ENCODE measurements at places on chromosomes 2 and 18.

DNA sequence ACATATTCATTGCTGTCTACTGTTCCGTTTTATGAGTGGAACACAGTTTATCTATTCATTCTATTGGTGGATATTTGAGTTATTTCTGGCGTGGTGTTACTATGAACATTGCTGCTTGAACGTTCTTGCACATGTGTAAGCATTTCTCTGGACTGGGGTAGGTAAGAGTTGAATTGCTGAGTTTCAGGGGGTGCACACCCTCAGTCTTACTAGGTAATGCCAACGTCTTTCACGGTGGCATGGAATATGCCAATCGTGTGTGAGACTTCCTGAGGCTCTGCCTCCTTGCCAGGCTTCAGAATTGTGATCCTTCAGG lies 56.4 kb upstream of the TXNDC2 start:
- no peak for DNase-seq

DNA sequence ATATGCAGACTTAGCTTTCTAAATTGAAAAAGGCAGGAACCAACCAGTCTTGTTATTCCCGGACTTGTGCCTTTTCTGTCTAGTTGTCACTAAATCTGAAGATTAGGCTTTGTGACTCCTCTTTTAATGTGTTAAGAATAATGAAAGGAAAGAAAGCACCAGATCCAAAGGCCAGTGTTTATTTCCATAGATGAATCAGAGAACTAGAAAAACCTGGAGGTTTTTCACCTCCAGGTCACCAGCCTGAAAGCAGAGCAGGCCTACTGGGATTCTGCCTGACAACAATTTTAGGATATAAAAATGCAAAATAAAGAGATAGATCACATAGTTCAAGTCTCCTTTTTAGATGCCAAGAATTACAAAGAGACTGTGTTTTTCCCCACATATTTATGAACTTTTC lies 160.4 kb downstream of the GULP1 start:
- DNase-seq, result no peak

DNA sequence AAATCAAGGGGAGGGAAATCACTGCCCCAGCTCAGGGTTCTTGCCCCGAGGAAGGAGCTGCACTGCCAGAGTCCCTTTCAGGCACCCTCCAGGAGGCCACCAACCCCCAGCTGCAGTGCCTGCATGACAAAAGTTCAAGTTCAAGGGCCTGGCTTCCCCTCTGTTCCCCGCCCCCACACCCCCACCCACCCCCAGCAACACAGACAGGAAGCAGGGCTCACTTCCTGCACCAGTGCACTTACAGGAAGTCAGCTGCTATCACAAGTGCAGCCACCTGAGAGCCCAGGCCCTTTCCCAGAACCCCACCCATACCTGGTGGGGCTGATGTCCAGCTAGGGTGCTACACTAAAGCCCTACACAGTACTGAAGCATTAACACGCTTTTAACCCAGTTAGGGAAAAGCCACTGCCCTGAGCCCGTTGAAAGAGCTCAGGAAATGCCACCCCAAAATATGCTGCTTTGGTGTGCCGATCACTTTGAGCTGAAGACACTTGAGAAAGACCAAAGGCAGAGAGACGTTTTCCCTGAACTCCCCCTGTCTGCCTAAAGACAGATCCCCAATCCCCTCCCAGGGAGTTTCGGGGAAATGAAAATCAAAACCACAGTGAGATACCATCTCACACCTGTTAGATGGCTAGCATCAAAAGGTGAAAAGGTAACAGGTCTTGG lies 109.9 kb upstream of the CAB39 start:
- DNase-seq, result no peak

DNA sequence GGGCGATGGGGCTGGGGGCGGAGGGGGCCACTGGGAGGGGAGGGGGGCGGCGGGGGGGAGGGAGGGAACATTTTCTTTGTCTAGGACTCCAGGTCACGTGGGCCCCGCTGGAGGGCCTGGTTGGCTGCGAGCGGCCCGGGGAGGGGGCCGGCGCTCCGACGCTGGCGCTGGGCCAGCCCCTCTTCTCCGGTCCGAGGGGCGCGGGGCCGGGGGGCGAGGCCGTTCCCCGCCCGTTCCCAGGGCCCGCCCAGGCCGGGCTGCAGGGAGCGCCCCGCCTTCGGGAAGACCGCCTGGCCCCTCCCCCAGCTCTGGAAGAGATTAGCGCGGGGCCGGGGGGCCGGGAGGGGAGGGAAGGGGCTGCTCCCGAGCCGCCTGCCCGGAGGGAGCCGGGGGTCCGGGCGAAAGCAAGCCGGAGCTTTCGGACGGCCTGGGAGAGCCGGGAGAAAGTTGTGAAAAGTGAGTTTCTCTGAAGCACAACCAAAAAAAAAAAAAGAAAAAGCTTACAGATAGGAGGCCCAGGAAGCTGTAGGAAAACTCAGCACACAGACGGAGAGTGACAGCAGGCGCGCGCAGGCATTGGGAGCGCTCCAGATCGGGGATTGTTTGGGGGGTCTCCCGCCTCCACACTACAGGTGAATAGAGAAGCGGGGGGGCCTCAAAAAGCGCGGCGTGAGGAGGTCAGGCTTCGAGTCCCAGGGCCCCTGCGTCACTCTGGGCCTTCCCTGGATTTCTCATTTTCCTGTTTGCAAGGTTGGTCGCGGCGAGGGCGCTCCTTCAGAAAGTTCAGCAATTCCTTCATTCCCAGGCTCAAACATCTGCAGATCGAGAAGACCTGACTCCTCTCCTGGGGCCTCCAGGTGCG lies 84.1 kb upstream of the POMC start:
- peak; percentile 49 for DNase-seq

- no peak for DNase-seq
Observed at GRCh38 chr2:95346231-95346737, 49.1 kb downstream of the KCNIP3 start.

GRCh38 chr2:195531754-195532153 lies 125.3 kb upstream of the SLC39A10 start:
- DNase-seq, result no peak

DNA sequence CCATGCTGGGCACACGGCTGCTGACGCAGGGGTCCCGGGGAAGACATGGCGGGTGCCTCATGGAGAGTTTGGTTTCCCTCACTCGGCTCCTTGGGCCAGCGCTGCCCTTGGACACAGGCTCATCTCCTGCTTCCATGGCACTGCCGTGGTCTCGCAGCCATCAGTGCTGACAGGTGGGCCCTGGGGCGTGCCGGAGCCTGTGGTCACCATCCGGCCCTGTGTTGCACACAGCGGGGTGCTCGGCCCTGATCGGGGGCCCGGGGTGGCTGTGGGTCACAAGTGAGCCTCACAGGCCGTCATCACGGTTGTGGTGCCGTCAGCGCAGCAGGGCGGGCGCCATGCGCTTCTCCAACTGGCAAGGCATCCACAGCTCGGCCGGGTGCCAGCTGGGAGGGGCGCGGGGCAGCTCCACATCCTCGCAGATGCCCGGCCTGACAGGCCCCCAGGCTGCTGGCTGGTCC lies 582 bp downstream of the RTP5 start:
- no peak for DNase-seq

DNA sequence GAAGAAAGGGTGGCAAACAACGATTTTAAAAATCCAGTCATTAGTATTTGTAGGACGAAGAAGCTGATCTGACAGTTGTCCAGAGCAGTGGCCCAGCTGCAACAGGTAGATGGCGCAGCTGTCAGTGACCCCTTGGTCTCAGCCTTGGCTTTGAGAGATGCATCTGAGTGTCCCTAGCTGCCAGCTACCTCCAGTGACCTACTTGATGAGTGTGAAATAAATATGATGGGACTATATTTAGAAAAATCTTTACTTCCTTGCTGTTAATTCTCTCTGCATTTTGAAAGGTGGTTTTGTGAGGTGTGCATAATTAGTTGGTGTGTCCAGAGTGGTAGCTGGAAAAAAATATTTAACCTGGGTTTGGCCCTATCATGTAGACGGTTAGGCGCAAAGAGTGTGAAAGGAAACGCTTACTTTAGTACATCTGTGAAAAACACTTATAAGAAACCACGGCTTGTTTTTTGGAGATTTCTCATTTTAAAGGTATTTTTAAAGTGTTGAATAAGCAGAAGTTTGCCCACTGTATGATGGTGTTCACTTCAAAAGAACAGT lies 963 bp downstream of the INPP1 start:
- no peak for DNase-seq

DNA sequence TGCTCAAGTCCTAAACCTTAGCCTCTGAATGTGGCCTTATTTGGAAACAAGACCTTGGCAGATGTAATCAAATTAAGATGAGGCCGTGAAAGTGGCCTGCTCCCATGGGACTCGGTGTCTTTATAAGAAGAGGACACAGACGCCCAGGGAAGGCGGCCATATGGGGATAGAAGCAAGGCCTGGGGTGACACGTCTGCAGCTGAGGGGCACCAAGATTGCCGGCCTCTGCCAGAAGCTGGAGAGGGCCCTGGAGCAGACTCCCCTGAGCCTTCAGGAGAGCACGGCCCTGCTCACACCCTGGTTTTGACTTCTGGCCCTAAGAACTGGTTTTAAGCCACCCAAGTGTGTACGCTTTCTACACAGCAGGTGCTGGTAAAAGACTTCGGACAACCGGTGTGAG lies 29.2 kb upstream of the SALL3 start:
- DNase-seq, result no peak

DNA sequence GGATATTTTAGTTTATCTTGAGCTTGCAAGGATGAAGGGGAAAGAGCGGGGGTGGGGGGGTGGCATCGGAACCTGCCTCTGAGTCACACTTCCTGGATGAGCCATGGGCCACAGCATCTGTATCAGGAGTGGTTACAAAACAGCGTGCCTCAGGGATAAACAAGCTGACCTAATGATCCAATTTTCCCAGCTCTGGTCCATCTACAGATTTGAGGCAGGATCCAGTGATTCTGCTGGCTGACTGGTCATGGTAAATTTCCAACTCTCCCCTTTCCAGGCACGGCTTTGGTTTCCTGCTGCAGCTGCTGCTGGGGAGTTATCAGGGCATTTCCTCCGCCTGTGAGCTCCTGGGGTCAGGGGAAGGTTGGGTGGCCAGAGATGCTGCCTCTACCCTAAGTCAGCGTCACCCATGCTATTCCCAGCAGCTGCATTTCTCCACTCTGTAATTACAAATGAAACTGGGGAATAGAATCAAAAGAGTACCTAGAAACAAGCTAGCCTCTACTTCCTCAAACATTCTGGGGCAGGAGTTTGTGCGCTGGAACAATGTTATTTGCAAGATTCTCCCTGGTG lies 4.7 kb upstream of the HPCAL1 start:
- no peak for DNase-seq

DNA sequence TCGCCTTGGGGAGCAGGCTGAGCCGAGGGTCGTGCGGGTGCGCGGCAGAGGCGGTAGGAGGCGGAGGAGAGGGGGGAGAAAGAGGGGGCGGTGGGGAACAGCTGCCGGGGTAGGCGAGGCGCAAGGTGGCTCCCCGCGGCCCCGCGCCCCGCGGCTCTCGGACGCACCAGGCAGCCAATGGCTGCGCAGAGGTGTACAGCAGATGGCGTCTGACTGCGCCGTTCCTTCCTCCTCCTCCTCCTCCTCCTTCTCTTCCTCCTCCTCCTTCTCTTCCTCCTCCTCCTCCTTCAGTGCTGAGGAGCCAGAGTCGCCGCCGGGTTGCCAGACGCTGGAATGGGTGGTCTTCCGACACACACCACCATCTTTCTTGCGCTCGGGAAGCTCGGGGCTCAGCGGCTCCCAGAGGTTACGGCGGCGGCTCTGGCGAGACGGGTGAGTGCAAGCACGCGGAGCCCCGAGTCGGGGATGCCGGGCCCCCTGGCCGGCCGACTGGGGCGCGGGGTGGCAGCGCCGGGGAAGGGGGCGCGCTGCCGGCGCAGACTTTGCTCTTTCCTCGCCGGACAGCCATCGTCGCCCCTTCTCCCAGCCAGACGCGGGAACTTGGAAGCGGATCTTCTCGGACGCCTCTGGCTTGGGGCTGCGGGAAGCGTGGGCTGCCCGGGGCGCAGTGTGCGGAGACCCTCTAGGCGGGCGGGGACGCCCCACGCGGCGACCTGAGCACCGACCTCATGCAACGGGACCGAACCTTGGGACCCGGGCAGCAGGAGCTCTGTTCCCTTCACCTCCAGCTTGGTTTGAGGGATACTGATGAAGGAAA lies at the start of gene THSD7B:
THSD7B (plus strand) TSS at position 290 of the 817 bp plus-strand sequence. CDS start 116,634 bp downstream, outside the sequence.
- no peak for DNase-seq

DNA sequence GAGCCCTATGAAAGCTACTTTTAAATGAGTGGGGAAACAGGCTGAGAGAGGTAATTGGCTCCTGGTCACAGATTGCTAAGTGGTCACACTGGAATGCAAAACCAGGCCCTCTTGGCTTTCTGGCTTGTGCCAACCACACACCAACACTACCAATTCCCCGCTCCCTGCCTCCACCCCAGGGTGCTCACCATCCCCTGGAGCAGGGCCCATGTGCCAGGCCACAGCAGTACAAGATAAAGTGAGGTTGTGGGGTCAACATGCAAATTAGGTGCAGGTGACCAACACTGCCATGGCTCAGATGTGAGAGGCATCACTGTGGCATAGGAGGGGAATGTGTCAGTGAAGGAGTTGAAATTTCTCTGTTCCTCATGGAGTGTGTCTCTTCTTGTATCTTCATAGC lies 312.5 kb downstream of the MYCN start:
- no peak for DNase-seq

GRCh38 chr2:71609441-71609840 lies 156.1 kb downstream of the DYSF start:
- no peak for DNase-seq

DNA sequence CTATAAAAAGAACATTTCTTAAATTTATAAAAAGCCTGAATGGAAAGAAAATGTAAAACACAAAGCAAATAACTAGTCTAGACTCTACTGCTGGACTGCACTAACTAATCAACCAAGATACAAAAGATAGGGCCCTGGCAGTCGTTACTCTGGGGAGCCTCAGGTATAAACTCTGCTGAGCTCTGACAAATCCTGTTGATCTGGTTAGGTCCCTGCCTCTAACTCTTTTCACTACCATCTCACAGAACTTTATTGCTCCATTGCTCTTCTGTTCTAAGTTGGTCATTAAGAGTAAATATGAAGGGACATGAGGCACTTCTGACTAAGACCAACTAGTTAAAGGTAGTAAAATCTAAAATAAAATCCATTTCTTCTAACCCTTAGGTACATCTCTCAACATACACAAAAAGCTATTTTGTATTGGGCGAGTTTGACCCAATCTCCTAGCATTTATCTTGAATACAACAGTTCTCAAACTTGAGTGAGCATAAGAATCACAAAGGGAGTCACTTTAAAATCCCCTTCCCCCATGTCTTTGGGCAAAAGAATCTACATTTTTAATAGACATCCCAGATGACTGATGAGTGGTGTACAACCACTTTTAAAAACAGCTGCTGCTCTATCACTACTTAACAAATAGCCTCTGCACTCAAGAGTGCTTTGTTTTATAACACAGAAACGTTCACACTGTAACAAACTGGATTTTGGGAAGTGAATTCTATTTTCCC lies 2.5 kb downstream of the CHN1 start:
- no peak for DNase-seq

- no peak for DNase-seq
Observed at GRCh38 chr2:55857766-55858165, 65.8 kb downstream of the EFEMP1 start.

Measured in smooth muscle cell of the brain vasculature (primary cell).